ENCODE measurements at places on chromosomes 2 and 18.
A peak's percentile ranks its signal among the peaks of the same experiment; 100 is the strongest.

DNA sequence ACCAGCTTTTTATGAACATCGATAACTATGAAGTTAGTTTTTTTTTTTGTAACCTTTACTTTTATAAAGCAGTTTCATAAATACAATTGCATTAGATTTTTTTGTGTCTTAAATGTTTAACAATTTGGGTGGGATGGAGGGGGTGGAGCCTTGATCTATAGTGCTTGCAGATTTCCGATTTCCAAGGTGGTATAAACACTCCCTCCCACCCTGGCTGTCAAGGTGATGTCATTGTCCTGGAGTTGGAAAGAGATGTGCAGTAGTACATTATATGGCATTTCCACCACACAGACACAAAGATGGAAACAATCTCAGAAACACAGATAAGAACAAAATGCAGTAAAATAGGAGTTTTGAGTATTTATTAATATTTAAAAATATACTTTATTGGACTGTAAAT, 114.4 kb downstream of the TTN start:
- DNase-seq, result no peak

GRCh38 chr2:227717687-227718567, at the start of gene SLC19A3:
Gene SLC19A3 (minus strand): TSS chr2:227718028. CDS start chr2:227702318, 15,710 bp downstream.
- peak; percentile 80 for DNase-seq

DNA sequence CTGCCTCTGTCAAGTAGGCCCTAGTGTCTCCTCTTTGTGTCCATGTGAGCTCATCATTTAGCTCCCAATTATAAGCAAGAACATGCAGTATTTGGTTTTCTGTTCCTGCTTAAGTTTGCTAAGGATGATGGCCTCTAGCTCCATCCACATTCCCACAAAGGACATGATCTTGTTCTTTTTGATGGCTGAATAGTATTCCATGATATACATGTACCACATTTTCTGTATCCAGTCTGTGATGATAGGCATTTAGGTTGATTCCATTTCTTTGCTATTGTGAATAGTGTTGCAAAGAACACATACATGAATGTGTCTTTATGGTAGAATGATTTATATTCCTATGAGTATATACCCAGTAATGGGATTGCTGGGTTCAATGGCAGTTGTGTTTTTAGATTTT, 263.2 kb downstream of the PARD3B start:
- DNase-seq, result no peak

DNA sequence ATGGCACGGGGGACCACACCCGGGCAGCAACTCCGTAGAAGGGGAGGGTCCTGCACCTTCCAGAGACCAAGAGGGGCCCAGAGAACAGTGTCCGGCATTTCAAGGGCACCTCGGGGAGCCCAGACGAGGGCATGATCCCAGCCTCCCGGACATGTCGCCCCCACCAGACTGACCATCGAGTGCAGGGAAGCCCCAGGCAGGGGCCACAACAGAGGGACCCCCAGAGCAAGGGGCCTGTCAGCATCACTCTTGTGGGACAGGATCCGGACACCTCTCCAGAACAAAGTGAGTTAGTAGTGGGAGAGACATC, 50.4 kb upstream of the CTDP1 start:
- no peak for DNase-seq

DNA sequence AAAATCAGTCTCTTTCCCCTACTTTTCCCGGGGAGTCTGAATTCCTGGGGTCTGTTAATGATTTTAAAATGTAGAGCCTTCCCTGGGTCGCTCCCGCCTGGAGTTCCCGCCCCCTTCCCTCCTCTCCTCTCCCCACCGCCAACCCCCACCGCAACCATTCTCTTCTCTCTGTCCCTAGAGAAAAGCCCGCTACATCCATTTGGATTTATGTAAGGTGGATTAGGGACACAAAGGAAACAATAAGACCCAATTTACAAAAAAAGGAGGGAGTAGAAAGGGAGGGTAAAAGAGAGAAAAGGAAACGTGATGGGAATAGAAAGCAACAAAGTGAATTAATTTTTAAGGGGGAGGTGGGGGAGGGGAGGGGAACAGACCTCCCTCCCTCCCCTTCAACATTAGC, 2.2 kb downstream of the EPHA4 start:
- DNase-seq, result no peak

GRCh38 chr18:2905854-2906703, 59.3 kb downstream of the EMILIN2 start:
- DNase-seq, result no peak

DNA sequence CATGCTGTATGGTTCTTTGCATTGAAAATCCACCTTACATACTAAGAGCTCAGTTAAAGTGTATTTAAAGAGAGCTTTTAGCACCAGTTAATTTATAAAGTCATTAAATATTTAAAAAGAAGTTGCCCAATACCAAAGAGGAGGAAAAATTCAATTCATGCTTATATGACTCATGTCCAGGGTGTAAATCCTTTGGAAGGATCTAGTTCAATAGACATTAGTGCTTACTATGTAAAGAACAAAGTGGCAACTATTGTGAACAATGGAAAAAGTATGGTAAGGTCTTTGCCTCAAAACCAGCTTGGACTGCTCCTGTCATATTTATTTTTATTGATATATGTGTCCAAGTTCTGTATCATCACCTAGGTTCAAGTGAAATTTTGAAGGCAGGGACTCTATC, 90.5 kb downstream of the SCN9A start:
- peak; percentile 20 for DNase-seq

DNA sequence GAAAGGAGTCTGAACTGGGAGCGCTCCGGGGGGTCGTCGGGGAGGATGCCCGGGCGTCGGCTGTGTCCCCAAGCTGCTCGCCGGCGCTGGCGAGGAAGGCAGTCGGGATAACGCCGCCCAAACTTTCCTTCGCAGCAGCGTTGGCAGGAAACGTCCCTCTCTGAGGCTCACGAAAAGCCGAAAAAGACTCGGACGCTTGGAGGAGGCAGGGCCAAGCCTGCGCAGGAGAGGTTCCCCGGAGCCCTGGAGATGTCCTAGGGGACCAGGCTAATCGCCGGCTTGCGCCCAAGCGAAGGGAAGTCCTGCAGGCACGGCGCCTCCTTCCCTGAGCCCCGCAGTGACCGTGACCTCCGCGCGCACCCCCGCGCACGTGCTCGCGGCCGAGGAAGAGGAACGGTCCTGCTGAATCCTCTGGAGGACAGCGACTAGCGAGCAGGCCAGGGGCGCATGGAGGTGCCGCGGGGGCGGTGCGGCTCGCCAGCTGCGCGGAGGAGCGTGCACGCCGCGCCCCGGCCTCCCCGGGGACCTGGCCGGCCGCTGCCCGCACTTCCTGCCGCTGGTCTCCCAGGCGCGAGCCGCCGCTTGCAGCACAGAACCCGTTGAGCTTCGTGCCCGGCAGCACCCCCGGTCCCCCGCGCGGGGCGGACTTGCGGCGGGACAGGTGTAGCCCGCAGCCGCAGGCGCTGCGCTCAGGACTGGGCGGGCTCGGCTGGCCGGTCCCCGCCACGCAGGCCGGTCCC, at the start of gene SH3RF3:
Gene SH3RF3, plus strand, starts transcription at position 590 of the 740 bp plus-strand sequence.
- peak; percentile 58 for DNase-seq

DNA sequence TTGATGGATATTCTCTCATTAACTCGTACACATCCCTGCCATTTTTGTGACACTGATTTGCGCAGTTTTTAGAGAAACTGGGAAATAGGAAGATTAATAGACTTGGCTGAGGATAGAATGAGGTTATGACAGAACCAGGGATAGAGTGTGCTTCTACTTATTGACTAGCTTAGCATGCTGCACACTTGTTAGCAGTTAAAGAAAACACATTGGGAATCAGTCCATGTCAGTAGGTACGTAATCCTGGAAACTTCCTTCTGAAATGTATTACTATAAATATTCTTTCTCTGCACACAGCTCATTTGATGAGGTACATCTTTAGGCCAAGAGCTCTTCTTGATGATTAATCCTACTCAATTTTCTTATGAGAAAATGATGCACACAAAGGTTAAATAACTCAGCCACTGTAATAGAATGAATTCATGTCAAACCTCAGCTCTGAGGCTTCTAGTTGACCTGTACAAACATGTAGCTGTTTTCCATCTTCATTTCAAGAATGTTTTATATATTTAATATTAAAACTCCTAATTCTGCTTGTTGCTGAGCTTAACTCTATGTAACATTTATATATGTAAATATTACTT, 12.3 kb upstream of the CPS1 start:
- DNase-seq, result no peak

GRCh38 chr18:10487154-10487553, 32.7 kb downstream of the APCDD1 start:
- DNase-seq, result no peak

DNA sequence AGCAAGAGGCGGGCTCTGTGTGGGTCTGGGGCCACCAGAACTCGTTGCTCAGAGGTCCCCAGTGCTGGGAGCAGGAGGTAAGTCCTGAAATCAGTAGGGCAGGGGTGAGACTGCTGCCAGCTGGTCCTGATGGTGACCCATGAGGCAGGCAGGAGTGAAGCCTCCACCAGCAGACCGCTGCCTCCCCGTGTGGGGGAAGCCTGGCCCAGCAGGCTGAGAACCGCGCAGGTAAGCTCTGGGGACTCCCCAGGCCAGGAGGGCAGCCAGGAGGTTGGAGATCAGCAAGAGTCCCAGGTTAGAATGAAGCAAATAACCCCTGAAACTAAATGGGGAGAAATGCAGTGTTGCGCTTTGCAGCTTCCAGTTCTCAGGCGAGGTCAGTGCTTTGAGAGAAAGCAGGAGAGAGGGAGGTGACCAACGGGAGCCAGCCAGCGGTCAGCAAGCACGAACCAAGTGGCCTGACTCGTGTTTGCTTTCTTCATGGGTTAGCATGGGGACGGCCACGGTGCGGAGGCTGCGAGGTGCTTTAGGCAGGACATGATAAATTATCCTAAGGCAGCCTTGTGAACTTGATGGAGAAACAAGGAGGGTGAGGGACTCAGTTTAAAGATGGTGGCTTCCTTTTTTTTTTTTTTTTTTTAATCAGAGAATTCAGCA, 26.2 kb downstream of the INHBB start:
- DNase-seq, result no peak

DNA sequence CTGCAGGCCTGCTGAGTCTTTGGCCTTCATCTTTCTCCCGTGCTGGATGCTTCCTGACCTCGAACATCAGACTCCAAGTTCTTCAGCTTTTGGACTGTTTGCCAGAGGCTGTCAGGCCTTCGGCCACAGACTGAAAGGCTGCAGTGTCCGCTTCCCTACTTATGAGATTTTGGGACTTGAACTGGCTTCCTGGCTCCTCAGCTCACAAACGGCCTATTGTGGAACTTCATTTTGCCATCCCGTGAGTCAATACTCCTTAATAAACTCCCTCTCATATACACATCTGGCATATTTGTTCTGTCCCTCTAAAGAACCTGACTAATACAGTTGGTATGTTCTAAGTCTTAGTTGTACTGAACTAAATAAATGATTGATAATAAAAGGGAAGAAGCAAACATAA, 702.8 kb upstream of the LINC00305 start:
- no peak for DNase-seq

- DNase-seq, result no peak
Measured at GRCh38 chr2:120219766-120220165, 3.4 kb downstream of the TMEM185B start.

GRCh38 chr2:216903470-216903869, 43.6 kb upstream of the TNP1 start:
- no peak for DNase-seq

DNA sequence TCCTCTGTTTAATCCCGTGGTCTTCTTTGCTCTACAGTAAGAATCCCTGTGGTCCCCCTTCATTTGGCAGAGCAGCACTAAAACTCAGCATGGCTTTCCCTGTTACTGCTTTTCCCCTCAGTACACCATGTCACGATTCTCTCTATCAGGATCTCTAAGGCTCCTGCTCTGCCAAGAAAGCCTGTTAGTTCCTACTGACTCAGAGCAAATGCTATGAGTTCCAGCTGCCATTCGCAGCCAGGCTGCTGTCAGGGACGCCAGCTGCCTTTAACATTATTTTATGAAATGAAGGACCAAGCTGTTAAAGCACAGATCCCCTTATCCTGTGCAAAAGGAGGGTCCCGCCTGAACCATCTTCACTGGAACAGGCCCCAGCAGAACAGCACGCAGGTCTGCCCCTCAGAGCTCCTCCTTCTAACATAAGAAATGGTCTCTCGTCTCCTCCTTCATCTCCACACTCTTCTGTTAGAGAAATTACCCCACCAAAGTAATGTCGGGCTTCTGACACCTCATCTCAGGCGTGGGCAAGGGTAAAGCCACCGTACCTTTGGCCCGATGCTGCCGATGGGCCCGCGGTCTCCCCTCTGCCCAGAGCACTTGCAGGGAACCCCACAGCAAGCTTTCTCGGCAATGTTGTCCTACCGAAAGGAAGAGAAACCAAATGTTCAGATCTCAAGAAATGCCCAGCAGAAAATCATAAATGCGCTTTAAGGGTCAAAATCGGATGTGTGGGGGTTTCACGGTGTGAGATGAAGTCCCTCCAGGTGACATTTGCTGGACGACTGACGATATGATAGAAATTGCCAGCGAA, 52.6 kb downstream of the COL6A3 start:
- DNase-seq, result peak; percentile 14

GRCh38 chr18:47981830-47982229, 51.4 kb upstream of the SMAD2 start:
- DNase-seq, result no peak

- no peak for DNase-seq
Measured at GRCh38 chr2:28449126-28449487, 46.8 kb upstream of the PLB1 start.
